ENCODE measurements at places on chromosomes 3 and 15. TPM values are rescaled to one million over a fixed set of nuclear protein-coding genes. Genes with fewer than 3 reads are reported as not detected.
A peak's percentile ranks its signal among the peaks of the same experiment; 100 is the strongest.

GRCh38 chr15:32730677-32731654 lies 13.2 kb downstream of the GREM1 start:
- no peak for DNase-seq

GRCh38 chr3:193897731-193898180 lies 238.2 kb upstream of the HES1 start:
- no peak for DNase-seq

- no peak for DNase-seq
These were observed 379.0 kb upstream of the IL12A start for GRCh38 chr3:159609625-159610024.

- no peak for DNase-seq
These were observed 22.4 kb downstream of the PHLDB2 start for GRCh38 chr3:111881480-111881879.

GRCh38 chr15:87863152-87863551 lies 393.4 kb downstream of the NTRK3 start:
- no peak for DNase-seq

GRCh38 chr3:169334991-169335390 lies 328.5 kb downstream of the MECOM start:
- no peak for DNase-seq

DNA sequence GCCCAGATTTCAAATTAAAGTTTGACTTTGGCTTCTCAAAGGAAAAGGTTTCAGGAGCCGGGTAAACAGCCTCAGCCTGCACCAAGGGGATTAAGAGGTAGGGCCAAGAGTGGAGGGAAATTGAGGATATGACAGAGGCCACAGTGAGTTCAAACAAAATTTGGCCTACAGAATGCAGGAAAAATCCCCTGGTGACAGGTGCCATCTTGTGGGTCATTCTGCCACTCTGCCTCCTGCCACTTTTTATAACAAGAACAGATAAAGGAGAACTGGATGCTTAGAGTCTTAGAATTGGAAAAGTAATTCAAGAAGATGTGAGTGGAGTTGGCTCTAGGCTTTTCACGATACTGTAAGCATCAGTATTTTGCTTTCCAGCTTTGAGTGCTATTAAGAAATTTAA lies 253.2 kb downstream of the NR2F2 start:
- no peak for DNase-seq

GRCh38 chr3:61777483-61777882 lies 216.1 kb downstream of the PTPRG start:
- no peak for DNase-seq

DNA sequence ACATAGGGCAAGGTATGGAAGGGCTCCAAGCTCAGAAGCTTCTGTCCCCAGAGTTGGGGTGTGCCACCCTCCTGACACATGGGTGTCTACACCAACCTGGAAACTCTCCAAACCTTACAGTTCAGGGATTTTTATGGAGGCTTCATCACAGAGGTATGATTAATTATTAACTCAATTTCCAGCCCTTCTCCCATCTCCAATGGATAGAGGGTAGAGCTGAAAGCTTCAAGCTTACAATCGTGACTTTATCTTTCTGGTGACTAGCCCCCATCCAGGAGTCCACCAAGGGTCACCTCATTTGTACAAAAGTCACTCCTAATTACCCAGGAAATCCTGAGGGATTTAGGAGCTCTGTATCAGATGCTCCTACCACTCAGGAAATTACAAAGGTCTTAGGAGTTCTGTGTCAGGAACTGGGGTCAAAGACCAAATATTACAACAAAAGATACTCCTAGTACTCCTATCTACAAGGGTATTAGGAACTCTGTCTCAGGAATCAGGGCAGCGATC lies 62.7 kb downstream of the TFDP2 start:
- no peak for DNase-seq

GRCh38 chr15:56242576-56243162 lies 1.0 kb downstream of the RFX7 start:
- no peak for DNase-seq

GRCh38 chr3:24160424-24161095 lies 215.5 kb downstream of the NR1D2 start:
- no peak for DNase-seq

GRCh38 chr3:78086150-78086549 lies 1046.3 kb downstream of the ROBO2 start:
- DNase-seq: no peak

DNA sequence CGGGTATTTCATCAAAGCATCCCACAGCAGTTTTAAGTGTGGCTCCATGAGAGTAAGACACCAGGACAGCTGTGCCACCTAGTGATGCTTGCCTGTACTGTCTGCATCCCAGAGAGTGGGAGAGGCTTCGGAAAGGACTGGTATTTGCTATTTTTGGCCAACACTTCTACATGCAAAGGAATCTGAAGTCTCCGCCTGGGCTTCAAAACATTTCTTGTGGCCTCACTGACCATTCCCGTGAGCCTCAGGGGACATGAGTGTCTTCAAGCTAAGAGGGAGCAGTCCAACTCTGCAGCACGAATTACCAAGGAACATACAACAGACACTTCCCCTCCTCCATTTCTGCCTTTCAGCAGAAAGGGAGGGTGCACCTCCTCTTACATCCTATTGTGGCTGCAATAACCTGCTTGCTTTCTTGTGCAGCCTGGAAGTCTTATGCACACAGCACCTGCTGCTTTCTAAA lies 177.5 kb downstream of the RORA start:
- DNase-seq: peak; percentile 71

GRCh38 chr3:132228923-132229322 lies 88.3 kb upstream of the ACP3 start:
- no peak for DNase-seq

- no peak for DNase-seq
These were observed 96.7 kb upstream of the MYZAP start for GRCh38 chr15:57495041-57495440.

DNA sequence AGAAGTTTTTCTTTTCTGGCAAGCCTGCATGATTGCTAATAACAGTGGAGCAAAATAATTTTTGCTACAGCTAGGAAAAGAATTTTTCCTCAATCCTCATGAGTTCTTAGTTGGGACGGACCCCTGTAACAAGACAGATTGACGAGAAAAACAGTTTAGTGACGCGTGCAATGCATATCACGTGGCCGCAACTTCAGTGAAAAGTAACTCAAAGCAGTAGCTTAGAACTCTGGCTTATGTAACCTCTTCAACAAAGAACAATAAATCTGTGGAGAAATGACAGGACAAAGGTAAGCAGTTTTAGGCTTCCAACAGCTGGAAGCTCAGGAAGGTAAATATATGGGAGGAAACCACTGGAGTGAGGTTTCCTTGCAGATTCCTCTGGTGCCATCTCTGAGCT lies 19.7 kb downstream of the FAM107A start:
- no peak for DNase-seq

DNA sequence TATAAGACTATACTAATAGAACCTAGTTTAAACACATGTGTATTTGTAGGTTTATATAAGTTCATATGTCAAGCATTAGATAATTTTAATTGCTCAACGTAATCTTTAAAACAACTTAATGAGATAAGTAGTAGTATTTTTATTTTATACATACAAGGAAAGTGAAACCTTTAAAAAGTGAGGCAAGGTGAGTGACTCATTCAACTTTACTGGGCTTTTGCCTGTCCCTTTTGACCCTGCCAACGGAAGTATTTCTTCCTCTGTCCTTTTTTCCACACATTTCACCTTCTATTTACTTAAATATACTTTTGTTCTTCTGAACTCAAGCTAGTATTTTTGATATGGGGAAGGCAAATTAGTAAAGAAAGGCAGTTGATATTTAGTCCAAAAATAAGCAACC lies 78.5 kb downstream of the KBTBD8 start:
- DNase-seq: no peak

DNA sequence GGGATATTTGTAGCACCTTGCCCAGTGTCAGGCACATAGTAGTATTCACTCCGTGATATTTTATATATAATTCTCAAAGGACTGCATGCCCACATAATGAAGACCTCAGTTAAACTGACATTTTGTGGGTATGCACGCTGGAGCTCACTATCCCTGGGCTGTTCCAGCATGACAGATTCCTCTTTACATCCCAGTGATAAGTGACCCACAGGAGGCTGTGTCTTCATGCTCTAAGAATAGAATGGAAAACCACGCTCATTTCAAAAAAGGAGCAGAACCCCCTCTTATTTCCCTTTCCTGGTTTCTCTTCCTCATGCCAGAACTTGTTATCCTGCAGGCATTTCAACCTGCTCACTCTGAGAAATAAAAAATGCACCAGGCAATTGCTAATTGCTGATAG lies 717.5 kb downstream of the AGBL1 start:
- no peak for DNase-seq

DNA sequence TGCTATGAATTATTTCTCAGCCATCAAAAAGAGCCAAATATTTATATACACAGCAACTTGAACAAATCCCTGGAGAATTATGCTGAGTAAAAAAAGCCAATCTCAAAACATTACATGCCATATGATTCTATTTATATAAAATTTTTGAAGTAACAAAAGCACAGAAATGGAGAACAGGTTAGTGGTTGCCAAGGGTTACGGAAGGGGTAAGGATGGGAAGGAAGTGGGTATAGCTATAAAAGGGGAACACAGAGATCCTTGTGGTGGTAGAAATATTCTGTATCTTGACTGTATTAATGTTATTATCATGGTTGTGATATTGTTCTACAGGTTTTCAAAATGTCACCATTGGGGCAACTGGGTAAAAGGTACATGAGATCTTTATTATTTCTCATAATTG lies 62.3 kb upstream of the ASB14 start:
- DNase-seq: no peak

GRCh38 chr15:90261811-90262210 lies 3.7 kb upstream of the NGRN start:
- DNase-seq: no peak

GRCh38 chr3:13401149-13401548 lies 19.0 kb downstream of the NUP210 start:
- DNase-seq: no peak

- DNase-seq: no peak
These were observed 48.6 kb upstream of the AKAP13 start for GRCh38 chr15:85331655-85332285.

DNA sequence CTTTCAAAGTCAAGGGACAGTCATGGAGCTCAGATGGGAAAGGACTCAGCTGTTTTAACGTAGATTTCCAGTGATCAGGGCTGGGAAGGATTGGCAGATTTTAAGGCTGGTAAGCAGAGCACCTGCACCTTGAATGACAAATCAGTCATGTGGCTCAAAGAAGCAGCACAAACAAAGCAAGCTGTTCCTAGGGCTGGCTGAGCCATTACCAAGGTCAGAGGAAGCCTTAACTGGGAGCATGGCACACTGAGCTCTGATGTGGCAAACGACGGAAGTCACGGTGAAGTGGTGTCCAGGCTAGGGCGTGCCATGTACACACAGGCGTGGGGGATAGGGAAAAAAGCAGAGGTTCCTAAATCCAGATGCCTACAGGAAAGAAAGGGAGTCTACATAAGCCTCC lies 84.6 kb upstream of the PFN2 start:
- no peak for DNase-seq

GRCh38 chr3:112046599-112046998 lies 12.1 kb downstream of the TMPRSS7 start:
- no peak for DNase-seq

GRCh38 chr15:57133127-57133968 lies 214.9 kb downstream of the TCF12 start:
- no peak for DNase-seq

Gene IGDCC3
- total RNA-seq: 0.41 TPM

Gene GOLGA6L10
- total RNA-seq: 1.8 TPM

Gene ANKRD34C
- not detected for total RNA-seq

Gene SNURF
- 10.5 TPM for total RNA-seq

Gene SLC9C1
- total RNA-seq: 0.41 TPM

Gene GOLGA6B
- not detected for total RNA-seq

Gene CADPS
- 12.5 TPM for total RNA-seq

Gene SH2D7
- not detected for total RNA-seq

Gene FGD5
- total RNA-seq: 18.6 TPM

Gene RNF13
- 78.3 TPM for total RNA-seq

Gene HTR3E
- total RNA-seq: not detected
